CD4-positive, alpha-beta T cell treated with Interleukin-17A for 1 hour (primary cell): ENCODE measurements at places on chromosomes 6 and 20.

GRCh38 chr20:33653218-33653899 is 8.8 kb upstream of the C20orf144 start:
- peak; percentile 56 for DNase-seq

DNA sequence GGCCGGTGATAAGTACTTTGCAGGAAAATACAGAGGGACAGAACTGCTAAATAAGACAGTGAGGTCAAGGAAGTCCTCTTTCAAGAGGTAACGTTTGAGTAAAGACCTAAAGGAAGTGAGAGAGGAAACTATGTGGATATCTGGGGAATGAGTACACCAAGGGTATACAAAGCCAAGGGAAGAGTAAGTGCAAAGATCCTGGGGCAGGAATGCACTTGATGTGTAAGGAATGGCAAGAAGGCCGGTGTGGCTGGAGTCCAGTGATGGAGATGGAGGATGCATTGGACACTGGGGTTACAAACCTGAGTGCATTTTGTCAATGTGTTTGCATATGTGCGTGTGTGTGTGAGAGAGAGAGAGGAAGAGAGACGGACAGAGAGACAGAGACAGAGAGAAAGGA is 32.1 kb upstream of the TGM2 start:
- no peak for DNase-seq

DNA sequence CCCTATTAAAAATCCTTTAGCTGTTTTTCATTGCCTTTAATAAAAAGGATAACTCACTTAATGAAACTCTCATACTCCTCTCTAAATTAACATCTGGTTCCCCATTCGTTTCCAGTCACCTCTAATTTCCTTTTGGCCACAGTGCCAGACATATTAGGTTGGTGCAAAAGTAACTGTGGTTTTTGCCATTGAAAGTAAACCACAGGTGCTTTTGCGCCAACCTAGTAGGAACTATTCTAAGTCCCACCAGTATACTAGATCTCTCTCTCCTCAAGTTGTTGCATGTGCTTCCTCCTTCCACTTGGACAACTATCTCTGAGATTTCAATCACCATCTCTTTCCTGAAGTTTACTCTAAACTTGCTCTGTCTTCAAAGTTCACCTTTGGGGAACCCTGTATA is 961.1 kb downstream of the TBC1D32 start:
- DNase-seq, result no peak

DNA sequence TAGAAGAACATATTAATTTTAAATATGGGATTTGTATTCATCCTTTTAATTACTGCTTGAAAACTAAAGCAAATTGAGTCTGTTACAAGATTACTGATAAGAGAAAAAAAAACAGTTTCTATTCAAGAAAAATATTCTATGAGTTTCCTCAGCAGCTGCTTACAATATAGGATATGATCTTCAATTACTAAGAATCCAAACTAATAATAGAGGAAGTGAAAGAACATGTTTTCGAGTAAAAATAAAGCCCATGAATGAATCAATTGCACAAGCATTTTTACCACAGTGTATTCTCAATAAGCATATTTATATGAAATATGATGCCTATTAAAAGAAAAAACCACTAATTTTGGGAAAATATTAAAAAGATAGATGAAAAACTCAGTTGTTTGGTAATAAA is 63.4 kb downstream of the AHI1 start:
- DNase-seq, result no peak

GRCh38 chr6:6686748-6687601 is 98.5 kb downstream of the LY86 start:
- no peak for DNase-seq
